Hypothalamus (tissue), 51 donors: ENCODE measurements at places on chromosomes 5 and 9.

DNA sequence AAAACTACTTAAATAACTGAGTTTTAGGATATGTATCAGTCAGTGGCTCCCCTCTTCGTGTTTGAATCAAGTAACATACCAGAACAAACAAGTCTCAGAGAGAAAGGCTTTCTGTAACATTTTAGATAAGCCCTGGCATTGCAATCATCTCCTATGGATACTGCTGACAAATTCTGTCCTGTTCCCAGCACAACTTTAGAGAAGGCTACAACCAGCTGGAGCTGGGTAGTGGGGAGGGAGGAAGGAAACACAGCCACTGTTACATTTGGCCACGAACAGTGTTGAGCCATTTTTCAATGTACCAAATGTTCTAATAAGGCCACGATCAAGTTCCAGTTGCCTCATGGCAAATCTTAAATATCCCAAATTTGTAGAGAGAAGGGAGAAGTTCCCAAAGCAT, 511.8 kb upstream of the WWC1 start:
- DNase-seq: no peak

DNA sequence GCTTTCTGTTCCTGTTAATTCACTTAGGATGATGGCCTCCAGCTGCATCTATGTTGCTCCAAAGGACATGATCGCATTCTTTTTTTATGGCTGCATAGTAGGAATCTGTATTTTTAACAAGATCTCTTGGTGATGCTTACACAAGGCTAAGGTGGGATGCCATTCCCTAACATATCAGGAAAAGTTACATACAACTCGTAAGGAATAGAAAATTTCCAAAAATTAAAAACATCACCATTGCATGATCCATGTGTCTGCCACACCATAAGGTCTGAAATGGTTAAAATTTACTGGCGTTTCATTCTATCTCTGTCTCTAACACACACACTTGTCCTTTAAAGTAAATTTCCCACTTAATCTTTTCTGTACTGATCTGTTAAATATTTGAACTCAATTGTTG, 608.4 kb downstream of the PRELID2 start:
- no peak for DNase-seq

- no peak for DNase-seq
These were observed 210.0 kb downstream of the AUH start for GRCh38 chr9:91151718-91152095.

DNA sequence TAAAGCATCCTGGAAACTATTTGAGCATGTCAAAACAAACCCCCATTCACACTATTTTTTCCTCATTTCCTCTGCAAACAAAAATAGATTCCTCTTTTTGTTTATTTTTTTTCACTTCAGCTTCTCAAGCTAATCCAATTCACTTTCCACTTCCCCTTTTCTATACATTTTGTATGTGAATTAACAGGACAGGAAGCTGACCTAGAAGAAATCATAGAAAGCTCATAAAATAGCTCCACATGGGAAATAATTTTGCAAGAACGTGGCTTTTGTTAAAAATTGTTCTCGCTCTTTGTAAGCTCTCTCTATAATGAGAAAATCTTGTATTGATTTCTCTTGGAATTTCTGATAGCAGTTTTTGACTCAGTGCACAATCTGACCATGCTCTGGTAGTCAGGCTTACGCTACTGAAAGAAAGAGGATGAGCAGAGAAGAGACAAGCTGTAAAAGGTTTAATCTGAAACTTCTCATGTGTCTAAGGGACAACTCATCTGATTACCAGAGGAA, 215.8 kb downstream of the ADAMTS12 start:
- DNase-seq: no peak

DNA sequence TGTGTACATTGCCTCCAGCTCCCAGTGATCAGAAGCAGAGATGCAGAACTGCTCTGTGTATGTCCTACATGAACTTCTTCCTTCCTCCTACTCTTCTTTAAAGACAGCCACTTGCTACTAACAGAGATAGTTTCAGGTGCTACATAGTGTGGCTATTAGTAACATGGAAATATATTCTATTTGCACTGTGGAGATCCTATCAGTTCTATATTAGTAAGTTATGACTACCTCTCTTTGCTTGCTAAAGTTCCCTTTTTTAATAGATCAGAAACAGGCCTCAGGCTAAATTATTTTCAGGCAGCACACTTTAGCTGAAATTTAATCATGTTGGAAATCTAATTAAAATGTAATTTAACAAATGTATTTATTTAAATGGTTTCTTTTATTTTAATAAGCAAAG, 64.4 kb upstream of the TNFSF8 start:
- no peak for DNase-seq
